ENCODE measurements at places on chromosomes 2 and 18. TPM values are rescaled to one million over a fixed set of nuclear protein-coding genes. Genes with fewer than 3 reads are reported as not detected.

SFTPB gene
- not detected for total RNA-seq

TCF23 gene
- total RNA-seq = not detected

SOX11 gene
- under 0.01 TPM for total RNA-seq

SLC16A14 gene
- total RNA-seq = 0.31 TPM
